ENCODE measurements at places on chromosomes 7 and 10.

GRCh38 chr7:36999626-37000485 lies 275.6 kb upstream of the AOAH start:
- DNase-seq = peak; percentile 90

- no peak for DNase-seq
These were observed 615 bp downstream of the ARHGAP12 start for GRCh38 chr10:31927884-31928548.

GRCh38 chr7:187227-187927 lies 5.0 kb upstream of the FAM20C start:
- DNase-seq = no peak

DNA sequence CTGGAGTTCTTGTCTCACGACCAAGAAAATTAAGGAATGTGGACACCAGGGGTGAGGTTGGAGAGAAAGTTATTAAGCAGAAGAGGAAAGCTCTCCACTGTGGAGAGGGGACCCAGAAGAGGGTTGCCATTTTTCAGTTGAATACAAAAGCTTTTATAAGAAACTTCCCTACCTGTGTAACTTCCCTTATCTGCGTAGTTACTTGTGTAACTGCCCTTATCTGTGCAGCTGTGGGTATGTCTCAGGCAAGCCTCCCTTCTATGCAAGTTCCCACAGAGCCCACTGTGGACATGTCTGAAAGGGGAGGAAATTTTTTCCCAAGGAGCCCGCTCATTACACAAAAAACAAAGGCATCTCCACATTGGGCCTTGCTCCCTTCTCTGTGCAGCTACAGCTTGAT lies 94.9 kb downstream of the SVOPL start:
- DNase-seq = no peak

- DNase-seq = no peak
These were observed 2.0 kb downstream of the MRPL43 start for GRCh38 chr10:100985336-100985735.

Data from NCI-H1694 (cell line).